MV-4-11 (cell line): ENCODE measurements at places on chromosomes 6 and 20.
A peak's percentile ranks its signal among the peaks of the same experiment; 100 is the strongest.

DNA sequence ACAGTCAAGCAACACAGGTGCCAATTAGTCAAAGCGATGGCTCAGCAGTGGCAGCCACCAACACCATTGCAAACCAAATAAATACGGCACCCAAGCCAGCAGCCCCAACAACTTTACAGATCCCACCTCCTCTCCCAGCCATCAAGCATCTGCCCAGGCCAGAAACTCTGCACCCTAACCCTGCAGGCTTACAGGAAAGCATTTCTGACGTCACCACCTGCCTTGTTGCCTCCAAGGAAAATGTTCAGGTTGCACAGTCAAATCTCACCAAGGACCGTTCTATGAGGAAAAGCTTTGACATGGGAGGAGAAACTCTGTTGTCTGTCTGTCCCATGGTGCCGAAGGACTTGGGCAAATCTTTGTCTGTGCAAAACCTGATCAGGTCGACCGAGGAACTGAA lies 30.6 kb downstream of the KHDC1L start:
- no peak for DNase-seq

GRCh38 chr20:50980851-50981713 lies 22.5 kb downstream of the MOCS3 start:
- DNase-seq: peak; percentile 58

DNA sequence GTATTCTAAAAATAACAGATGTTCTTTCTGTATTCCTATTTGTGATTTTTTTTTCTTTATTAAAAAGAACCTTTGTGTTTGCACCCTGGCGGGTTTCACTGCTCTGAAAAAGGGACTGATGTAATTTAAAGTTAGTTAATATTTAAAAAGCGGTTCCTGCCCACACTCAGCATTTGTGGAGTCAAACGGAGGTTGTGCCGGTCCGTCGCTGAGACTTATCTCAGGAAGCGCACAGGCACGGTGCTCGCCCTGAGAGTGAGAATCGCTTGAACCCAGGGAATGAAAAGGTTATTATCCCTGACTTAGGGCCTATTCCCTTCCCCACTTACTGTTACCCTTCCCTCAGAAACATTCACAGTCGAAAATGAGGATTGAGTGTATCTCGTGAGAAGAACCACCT lies 366.7 kb downstream of the THBS2 start:
- DNase-seq: no peak

GRCh38 chr20:59135093-59135492 lies 28.5 kb upstream of the ZNF831 start:
- DNase-seq: no peak

DNA sequence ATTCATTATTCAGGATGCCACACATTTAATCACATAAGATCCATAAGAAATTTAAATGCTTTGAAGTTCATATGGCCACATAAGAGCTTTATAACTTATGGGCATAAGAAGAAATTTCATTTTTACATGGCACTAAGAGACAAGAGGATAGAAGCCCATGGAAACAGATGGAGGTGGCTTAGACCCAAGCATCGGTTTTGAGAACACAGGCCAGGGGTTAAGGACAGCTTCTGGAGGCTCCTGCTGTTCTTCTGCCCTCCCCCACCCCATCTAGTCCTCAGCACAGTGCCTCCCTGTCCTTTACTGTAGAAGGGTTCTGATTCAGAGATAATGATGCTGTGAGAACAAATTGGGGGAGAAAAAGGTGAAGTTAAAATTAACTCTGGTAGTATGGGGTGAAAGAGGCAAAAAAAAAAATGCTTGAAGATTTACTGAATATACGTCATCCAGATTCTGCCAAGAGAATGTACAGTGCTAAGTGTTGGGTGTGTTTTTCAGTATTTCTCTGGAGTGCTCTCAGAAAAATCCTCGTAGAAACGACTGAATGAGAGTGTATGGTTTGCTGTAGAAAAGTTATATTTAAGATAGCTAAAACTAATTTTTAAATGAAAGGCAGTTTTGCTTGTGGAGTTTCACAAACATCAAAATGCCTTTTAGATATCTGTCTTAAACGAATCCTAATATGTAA lies 539.7 kb downstream of the QKI start:
- no peak for DNase-seq

GRCh38 chr20:52234302-52235045 lies 42.9 kb upstream of the ZFP64 start:
- no peak for DNase-seq

- no peak for DNase-seq
These were observed 6.7 kb downstream of the PRDM13 start for GRCh38 chr6:99613409-99613704.

GRCh38 chr6:13908955-13909381 lies 15.8 kb upstream of the RNF182 start:
- DNase-seq: peak; percentile 59

GRCh38 chr20:7799862-7800261 lies 140.4 kb downstream of the HAO1 start:
- no peak for DNase-seq

- no peak for DNase-seq
These were observed 398.0 kb downstream of the CDKAL1 start for GRCh38 chr6:20932284-20932683.

DNA sequence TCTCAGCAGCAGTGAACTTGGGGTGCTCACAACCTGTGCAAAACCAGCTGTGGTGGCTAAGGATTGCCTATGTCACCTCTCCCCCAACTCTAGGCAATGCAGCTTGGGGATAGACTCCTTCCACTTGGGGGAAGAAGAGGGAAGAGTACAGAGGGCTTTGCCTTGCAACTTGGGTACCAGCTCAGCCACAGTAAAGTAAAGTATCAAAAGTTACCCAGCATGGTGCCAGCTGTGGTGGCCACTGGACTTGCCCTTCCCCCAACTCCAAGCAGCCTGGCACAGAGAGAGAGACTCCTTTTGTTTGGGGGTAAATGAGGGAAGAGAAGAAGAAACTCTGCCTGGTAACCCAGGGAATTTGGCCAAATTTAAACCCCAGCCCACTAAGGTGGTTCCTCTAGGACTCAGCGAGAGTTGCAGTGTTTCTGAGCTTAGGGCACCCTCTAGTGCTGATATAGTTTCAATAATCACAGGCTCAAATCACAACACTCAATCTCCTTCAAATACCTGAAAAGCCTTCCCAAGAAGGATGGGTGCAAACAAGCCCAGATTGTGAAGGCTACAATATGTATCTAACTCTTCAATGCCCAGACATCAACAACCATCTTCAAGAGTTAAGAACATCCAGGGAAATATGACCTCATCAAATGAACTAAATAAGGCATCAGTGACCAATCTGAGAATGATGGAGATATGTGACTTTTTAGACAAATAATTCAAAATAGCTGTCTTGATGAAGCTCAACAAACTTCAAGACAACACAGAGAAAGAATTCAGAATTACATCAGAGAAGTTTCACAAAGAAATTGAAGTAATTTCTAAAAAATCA lies 7.6 kb upstream of the DEFB129 start:
- no peak for DNase-seq

DNA sequence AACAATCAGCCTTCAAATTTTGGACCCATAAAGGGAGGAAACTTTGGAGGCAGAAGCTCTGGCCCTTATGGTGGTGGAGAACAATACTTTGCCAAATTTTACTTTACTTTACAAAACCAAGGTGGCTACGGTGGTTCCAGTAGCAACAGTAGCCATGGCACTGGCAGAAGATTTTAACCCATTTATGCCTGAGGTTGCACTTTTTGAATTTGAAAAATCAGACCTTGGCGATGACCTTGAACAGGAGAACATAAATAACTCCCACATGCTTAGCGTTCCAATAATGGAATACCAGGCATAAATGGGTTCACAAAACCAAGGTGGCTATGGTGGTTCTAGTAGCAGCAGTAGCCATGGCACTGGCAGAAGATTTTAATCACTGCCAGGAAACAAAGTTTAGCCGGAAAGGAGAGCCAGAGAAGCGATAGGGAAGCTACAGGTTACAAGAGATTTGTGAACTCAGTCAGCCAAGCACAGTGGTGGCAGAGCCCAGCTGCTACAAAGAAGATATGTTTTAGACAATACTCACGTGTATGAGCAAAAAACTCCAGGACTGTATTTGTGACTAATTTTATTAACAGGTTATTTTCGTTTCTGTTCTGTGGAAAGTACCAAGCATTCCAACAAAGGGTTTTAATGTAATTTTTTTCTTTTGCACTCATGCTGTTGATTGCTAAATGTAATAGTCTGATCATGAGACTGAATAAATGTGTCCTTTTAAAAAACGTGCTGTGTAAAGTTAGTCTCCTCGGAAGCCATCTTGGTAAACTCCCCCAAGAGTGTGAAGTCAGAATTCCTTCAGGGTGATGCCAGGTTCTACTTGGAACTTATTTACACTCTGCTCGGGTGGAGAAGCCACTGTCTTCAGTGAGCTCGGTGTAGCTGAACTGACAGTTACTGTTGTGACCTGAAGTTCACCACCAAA lies 6.7 kb downstream of the SFT2D1 start:
- DNase-seq: no peak

DNA sequence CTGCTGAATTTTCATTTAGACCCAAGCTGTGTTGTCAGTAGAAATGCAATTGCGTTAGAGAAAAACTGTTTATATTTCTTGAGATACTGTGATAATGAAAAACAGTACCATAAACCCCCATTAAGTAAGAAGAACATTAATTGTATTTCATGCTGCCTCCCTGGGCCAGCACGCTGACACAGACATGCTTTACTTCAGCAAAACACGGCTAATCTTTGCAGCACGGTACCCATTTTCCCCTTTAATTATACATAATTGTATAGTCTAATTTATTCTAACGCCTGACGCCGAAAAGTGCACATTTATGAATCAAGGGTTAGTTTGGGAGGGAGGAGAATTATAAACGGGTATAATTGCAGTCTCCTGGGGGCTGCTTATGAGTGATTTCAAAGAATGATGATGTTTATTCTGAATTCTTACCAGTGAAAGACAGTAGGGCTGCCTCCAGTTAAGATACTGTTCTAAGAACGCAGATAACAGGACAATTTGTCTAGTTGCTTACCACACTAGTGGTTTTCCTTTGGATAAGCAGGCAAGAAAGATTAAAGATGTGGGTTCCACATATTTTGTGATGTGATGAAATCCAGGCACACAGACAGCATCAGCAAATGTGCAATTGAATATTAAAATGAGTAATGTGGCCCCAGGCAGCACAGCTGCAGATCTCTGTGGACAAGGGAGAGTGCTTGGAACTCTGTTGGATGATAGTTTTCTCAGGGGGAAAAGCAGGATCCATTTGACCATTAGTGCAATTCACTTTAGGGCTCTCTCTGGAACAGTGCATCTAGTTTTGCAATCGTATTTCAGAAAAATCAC lies 4.7 kb upstream of the SULF2 start:
- DNase-seq: no peak
